ENCODE measurements at places on chromosomes 13 and 19.

- DNase-seq: no peak
Measured at GRCh38 chr13:48979892-48980291, 4.2 kb downstream of the FNDC3A start.

DNA sequence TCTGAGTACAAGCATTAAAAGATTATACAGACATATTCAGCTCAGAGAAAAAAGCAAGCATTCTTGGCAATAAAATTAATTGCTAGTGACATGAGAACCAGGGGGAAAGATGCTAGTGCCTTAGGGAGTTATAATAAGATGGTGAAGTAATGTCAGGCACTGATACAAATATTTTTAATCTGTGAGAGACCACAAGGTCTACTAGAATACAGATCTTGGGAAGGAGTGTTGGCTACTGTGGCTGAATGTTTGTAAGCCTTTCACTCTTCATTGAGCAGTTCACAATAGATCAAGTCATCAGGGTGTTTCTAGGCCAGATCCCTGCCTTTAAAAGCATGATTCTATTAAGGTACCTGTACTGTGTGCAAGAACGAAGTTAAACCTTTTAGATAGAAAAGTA is 16.4 kb downstream of the FREM2 start:
- DNase-seq: no peak

- DNase-seq: no peak
Measured at GRCh38 chr13:31887286-31887685, 144.3 kb upstream of the FRY start.

DNA sequence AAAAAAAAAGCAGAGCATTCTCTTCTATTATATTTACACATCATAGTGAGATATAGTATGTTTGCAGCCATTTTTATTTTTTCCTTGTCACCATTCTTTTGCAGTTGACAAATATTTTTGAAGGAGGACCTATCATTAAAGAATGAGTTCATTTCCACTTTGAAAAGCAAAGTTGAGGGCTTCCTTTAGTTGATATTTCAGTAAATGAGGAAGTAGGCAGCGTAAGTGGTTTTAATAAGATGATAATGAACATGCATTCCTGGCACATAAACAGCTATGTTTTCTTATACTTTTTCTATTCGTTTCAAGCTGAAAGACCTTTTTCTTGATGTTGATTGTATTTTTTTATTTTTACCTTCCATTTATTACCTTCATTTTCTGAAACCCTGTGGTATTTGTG is 66.2 kb downstream of the ZMYM2 start:
- DNase-seq: no peak

DNA sequence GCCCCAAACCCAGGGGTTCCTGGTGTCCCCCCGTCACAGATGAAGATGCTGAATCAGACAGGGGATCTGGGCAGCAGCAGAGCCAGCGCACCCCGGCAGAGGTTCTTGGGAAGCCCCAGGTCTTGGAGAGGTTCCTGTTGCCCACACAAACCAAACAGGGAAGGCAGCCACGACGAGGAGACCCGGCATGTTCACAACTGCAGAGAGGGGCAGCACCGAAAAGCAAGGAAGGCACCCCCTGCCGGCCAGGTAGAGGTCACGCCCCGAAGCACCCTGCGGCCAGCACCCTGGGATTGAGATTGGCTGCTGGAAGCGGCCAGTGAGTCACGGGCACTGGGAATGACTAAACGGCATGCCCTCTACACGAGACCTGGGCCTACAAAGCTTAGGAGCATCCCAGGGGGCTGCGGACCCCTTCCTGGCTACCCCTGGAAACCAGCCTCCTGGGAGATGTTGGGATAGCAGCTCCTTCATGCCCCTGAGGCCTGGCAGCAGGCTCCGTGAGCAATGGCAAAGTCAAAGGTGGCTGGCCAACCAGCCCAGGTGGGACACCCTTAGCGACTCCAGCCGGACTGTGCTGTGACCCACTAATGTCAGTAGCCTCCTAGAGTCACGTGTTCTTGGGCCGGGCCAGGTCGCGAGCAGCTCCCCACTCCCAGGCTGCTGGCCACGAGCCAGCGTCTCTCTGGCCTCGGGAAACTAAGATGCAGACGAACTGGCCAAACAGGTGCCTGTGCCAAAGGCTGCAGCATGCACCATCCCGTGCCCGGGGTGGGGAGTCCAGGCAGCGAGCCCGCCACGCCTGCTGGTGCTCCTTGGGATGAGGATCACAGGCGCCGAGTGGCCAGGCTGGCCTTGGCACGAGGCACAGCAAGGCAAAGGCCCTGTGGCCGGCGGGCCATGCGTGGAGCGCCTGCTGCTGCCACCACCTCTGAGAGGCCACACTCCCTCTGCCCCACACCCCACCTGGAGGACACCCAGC is 43.2 kb downstream of the MLLT1 start:
- no peak for DNase-seq

DNA sequence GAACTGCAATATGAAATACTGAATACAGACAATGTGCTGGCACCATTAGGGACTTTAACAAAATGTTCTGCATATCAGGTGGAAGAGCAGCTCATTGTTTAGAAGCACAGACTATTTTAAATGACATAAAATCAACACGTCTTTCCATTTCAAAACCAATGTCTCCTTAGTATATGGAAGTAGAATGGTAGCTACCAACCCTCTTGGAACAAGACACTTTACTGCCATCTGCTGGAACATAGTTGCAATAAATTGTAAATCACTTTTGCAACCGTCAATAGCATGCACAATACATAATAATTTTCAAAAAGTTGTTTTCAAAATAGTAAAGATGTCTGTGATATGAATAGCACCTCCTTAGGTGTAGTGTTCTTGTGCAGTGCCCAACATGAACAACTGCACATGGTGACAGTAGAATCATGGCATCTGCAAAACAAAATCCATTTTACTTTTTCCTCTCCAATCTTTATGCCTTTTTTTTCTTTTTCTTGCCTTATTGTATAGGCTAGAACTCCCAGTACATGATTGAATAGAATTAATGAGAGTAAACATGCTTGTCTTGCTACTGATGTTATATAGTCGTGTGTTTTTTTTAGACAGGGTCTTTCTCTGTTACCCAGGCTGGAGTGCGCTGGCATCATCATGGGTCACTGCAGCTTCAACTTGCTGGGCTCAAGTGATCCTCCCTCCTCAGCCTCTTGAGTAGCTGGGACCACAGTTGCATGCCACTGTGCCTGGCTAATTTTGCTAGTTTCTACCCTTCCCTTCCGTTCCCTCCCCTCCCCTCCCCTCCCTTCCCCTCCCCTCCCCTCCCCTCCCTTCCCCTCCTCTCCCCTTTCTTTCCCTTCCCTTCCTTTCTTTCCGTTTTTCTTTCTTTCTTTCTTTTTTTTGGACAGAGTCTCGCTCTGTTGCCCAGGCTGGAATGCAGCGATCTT is 7.8 kb upstream of the LYPD5 start:
- DNase-seq: peak; percentile 40

Data from HuH-7 (cell line).